Kidney tubule cell (primary cell): ENCODE measurements at places on chromosomes 5 and 9.

- DNase-seq: no peak
These were observed 4.3 kb downstream of the GNA14 start for GRCh38 chr9:77643871-77644270.

GRCh38 chr5:6466975-6467567 is 18.4 kb downstream of the UBE2QL1 start:
- no peak for DNase-seq

GRCh38 chr5:133917785-133918184 is 50.6 kb downstream of the C5orf15 start:
- no peak for DNase-seq

GRCh38 chr5:23721336-23721735 is 213.9 kb downstream of the PRDM9 start:
- DNase-seq: no peak

DNA sequence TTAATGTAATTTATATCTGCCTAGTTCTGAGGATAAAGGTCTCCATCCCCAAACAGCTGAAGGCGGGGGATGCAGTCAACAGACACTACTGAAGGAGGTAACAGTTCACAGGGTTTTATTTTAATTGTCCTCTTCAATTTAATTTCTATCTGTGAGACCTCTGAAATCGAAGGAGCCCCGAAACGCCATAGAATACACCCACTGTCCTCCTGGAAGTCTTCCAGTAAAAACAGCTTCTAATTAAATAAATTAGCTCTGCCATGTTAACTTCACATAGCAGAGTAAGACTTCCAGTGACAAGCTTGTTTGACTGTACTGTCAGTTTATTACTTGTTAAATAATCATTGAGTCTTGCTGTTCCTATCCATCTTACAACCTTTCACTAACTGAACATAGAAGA is 193.5 kb downstream of the SEC61B start:
- DNase-seq: no peak

DNA sequence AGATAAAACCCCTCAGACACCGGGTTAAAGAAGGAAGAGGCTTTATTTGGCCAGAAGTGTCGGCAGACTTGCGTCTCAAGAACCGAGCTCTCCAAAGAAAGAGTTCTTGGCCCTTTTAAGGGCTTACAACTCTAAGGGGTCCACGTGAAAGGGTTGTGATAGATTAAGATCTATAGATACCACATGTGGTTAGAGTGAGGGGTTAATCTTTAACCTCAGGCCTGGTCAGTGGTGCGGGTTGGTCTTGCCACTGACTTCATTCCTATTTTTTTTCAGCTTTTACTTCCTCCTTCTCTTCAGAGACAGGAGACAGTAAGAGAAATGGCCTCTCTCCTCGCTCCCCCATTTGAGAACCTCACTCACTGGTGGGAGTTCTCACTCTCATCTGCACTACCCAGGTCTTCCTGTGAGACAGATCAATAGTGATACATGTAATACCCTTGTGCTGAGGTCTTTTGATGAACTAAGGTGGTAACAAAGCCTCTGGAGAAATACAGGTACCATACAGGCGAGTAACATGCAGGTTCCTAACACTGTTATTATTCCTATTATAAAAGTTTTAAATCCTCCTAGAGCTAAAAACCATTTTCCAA is 52.4 kb upstream of the COX7C start:
- peak; percentile 65 for DNase-seq

DNA sequence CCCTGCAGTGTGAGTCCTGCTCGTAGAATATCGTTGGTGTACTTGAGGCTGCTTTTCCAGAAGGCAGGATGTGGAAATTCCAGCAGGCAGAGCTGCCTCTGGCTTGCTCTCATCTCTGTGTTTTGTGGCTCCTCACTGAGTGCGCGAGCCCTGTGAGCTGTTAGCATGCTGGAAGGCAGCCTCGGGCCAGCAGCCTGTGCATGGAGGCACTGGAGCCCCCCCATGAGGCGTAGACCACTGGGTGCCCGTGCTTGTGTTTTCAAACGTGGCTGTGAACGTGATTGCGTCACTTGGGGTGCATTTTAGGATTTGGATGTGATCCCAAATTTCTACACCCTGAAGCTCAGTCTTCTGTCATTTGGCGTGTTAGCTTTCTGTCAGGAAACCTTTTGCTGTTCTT is 3.2 kb downstream of the WDR5 start:
- no peak for DNase-seq

DNA sequence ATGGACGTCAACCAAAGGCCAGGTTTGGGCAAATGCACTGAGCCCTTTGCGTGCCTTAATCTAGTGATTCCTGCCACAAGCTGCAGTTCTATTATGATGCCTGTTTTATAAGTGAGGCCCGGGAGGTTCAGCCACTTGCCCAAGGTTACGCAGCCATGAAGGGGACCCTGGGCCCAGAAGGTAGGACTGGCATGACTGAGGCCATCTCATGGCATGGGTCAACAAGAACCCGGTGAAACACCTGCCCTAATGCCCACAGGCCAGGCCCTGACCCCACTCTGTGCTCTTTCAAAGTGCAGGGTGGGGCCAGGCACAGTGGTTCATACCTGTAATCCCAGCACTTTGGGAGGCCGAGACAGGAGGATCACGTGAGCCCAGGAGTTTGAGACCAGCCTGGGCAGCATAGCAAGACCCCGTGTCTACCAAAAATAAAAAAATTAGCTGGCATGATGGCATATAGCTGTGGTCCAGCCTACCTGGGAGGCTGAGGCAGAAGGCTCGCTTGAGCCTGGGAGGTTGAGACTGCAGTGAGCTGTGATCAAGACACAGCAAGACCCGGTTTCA is 8.6 kb downstream of the NINJ1 start:
- DNase-seq: no peak

- DNase-seq: no peak
These were observed 4.6 kb upstream of the HMHB1 start for GRCh38 chr5:143807401-143807800.

DNA sequence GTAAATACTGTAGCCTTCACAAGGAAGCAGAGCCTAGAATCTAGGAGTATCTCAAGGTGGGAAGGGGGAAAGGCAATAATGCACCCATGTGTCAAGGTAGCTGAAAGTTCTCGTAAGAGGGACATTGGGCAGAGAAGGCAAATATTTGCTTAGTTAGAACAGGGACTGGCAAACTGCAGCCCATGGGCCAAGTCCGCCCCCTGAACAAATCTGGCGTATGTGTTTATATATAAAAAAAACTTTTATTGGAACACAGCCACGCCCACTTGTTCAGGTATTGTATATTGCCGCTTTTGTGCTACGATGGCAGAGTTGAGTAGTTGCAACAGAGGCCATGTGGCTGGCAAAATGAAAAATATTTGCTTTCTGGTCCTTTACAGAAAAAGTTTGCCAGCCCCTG is 16.1 kb downstream of the KCNN2 start:
- no peak for DNase-seq

DNA sequence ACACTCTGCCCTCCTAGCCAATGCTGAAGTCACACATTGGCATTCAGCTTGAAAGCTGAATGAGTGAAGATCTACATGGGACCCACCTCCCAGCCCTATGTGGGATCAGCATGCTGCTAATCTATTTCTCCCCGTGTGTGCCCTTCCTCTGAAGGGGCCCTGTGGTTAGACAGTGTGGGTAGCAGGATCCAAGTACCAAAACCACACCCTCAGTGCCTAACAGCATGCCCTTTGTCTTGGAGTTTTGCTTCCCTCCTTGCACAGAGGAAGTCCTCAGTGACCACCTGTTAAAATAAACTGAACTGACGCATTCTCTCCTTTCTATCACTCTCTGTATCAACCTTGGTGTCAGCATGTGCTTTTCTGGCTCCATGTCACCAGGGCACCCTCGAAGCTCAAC is 25.0 kb downstream of the SH3TC2 start:
- peak; percentile 19 for DNase-seq

DNA sequence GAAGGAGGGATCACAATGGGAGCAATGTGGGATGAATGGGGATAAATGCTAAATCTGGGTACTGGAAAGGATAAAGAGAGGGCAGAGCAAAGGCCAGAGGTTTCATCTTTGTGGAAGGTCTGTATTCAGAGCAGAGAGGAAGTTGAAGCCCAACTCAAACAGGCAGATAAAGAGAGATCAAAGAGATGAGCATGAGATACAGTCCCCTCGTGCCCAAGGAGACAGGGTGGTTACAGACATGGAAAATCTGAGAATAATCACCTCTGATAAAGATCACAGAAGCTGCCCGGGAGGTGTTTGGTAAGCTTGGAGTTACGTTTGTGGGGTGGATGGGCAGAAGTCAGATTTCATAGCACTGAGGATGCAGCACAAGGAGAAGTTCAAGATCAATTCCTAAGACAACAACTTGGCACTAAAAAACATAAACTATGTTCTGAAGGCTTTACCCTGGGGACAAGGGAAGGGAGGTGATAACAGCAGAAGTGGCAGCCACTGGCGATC is 459 bp upstream of the ERAP2 start:
- no peak for DNase-seq

DNA sequence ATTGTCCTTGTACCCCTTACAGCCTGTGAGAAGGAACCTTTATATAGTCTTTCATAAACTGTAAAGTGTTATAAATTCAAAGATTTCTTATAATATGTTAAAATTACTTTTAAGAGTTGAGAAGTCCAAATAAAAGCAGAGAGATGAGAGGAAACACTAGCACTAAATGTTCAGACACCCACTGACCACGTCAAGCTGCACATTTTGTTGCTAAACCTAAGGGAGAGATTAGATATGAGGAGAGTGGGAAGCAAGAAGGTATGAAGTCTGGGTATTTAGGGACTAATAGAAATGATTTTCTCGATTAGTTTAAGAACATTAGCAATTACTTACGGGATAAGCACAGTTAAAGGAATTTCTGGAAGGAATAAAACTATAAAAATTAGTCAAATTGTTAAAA is 506.9 kb downstream of the RAB3C start:
- no peak for DNase-seq

- DNase-seq: no peak
These were observed 85.7 kb downstream of the PTPDC1 start for GRCh38 chr9:94169968-94170367.

- peak; percentile 31 for DNase-seq
These were observed 339.0 kb upstream of the CTNND2 start for GRCh38 chr5:12242950-12243888.

- DNase-seq: peak; percentile 96
These were observed 763 bp downstream of the TJP2 start for GRCh38 chr9:69174616-69175463.

DNA sequence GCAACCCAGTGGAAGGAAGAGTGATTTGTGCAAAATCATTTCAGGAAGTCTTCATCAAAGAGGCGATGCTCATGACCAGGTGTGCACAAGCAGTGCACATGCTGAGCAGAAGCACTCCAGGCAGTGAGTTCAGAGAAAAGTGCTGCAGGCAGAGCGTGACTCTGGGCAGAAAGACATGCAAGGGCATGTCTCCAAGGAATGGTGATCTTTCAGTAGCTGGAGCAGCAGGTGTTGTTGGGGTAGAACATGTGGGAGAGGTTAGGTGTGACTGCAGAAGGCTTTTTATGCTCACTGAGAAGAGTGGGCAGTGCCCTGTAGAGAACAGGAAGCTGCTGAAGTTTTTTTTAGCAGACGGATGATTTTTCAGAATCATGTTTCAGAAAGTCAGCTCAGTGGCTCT is 545.4 kb upstream of the TLE4 start:
- peak; percentile 50 for DNase-seq

- no peak for DNase-seq
These were observed 71.8 kb downstream of the PRR16 start for GRCh38 chr5:120535900-120536299.

DNA sequence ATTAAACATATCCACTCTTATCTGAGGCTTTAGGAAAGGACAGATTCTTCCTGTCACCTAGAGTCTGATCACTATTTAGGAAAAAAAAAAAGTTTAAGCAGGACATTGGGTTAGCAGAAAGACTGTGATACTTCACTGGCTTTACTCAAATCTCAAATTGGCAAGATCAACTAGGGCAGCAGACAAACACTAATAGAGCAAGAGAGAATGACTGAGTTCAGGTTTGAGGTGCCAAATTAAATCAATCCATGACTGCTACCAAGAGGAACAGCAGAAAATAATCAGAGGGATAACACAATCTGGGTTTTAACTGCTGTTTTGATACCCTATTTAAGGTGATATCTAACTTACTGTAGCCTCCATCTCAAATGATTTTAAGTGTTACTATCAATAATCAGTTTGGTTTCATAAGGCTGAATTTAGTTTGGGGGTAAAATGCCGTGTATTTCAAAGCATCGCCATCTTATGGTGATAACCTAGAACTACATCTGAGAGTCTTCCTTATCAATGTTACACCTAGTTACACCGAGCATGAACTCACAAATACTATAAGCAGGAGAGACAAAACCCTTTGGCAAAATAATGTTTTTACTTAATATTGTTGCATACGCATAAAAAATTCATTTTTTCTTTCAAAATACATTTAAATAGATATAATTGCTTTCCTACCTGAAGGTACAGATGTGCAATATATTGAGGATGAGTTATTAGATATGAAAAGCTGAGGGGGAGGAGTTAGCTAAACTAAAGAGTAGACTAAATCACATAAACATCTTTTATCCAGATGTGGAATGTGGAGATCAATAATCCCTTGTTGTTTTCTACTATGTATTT is 286.4 kb upstream of the CDH12 start:
- DNase-seq: peak; percentile 23

DNA sequence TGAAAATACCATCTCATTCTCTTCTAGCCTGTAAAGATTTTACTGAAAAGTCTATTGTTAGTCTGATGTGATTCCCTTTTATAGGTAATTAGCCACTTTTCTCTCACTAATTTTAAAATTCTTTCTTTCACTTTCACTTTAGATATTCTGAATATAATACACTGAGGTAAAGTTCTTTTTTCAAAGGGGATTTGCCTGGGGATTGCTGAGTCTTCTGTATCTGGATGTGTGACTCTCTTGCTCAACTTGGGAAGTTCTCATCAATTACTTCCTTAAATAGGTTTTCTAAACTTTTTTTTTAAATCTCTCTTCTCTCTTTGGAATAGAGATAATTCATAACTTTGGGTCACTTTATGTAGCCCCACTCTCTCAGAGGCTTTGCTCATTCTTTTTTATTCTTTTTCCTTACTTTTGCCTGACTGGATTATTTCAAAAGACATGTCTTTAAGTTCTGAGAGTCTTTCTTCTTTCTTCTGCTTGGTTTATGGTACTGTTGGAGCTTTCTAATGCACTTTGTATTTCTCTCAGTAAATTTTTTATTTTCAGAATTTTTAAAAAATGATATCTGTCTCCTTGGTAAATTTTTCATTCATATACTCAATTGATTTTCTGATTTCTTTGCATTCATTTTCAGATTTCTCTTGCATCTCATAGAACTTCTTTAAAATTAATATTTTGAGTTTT is 55.9 kb upstream of the IL12B start:
- DNase-seq: no peak
